ENCODE measurements at places on chromosomes 12 and 14.

GRCh38 chr12:27549236-27549800 lies 25.3 kb downstream of the PPFIBP1 start:
- DNase-seq = no peak

GRCh38 chr12:116808113-116809105 lies 70.3 kb downstream of the RNFT2 start:
- no peak for DNase-seq

DNA sequence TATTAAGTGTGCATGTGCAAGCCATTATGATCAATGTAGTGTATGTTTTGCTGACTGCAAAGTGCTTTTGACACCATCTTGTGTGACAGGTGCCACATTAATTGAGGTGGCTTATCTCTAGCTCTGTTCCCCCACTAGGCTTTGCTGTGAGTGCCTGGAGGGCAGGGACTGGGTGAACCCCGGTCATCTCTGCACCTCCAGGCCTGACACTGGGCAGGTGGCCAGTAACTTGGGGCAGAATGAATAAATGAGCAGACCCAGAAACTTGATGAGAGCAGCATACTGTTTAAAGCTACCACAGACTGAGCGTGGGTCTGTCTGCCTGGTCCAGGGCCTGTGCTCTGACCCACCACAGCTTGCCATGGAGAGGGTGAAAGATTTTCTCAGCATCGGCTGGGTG lies 151.6 kb downstream of the CALM1 start:
- no peak for DNase-seq

- no peak for DNase-seq
Observed at GRCh38 chr14:65079201-65079600, 23.1 kb downstream of the MAX start.

- DNase-seq = no peak
Observed at GRCh38 chr12:78891646-78892353, 27.2 kb downstream of the SYT1 start.

- DNase-seq = no peak
Observed at GRCh38 chr12:12180575-12180974, 86.3 kb downstream of the LRP6 start.

- no peak for DNase-seq
Observed at GRCh38 chr12:12425001-12425400, 68.1 kb downstream of the BORCS5 start.

- DNase-seq = peak; percentile 41
Observed at GRCh38 chr12:54419088-54419887, at the start of gene ITGA5. Gene ITGA5, minus strand, starts transcription at chr12:54419266. Its CDS starts 68 bp downstream, at chr12:54419198.

- DNase-seq = no peak
Observed at GRCh38 chr12:114671443-114672411, 12.2 kb downstream of the TBX3 start.

- DNase-seq = no peak
Observed at GRCh38 chr14:79734656-79735055, 476.6 kb downstream of the DIO2 start.
